ENCODE measurements at places on chromosomes 5 and 9.

DNA sequence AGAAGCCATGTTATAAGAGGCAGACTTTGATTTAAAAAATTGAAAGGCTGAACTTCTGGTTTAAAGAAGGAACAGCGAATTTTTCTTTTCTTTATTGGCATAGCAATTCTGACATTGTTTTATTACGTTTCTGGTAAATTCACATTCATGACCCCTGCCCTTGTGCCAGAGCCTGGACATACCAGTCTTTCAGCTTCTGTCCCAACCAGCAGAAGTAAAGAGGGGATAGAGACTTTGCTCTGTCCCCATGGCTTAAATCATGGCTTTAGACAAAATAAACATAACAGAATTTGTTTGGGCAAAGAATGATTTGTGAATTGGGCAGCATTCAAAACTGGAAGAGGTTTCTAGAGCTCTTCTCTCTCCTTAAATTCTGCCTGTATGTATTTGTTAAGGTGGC, 15.3 kb downstream of the CAST start:
- DNase-seq, result no peak

DNA sequence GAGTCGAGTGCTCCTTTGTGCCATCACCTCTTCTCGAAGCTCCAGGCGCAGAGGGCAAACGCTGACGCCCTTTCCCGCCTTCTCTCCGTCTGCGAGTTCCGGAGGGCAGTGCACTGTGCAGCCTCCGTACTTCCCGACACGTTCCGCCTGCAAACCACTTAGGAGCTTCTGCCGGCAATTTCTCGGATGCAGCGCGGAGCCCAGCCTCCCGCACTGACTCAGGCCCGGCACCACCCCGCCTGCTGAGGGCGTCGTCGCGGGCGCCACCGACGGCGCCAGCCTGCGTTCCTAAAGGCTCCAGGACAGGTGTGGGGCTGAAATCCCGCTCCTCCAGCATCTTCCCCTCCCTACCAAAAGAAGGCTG, 9.3 kb upstream of the TRIM36 start:
- no peak for DNase-seq

- DNase-seq, result no peak
Observed at GRCh38 chr9:30120666-30121065, 2263.8 kb upstream of the ACO1 start.

DNA sequence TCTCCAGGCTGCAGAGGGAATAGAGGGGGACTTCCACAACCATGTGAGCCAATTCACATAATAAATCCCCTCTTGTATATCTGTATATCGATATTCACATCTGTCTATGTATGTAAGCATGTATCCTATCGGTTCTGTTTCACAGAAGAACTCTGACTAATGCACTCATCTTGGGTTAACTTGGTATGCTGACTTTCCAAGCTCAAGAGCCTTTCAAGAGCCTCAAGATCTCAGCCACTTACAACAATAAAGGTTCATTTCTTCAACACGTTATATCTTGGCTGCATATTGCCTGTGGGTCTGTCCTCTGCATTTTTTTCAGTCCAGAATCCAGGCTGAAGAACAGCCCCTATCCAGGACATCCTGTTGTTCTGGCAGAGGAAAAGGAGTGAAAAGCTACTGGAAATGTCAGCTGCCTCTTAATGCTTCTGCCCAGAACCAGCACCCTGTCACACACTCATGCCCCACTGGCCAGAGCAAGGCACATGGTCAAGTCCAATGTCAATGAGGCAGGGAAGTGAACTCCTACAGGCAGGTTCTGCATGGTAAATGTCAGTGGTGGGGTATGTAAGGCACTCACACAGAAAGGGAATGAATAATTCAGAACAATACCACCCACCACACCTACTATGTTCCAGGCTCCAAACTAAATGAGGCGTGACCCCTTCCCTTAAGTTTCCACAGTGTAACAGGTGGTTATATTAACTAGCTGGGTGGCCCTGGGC, 91.6 kb upstream of the ICE1 start:
- no peak for DNase-seq

- no peak for DNase-seq
Observed at GRCh38 chr5:40628407-40628806, 51.3 kb upstream of the PTGER4 start.

All from COR-L47 (cell line).